ENCODE measurements at places on chromosomes 1 and 21.

GRCh38 chr1:154213274-154213673 lies 7.1 kb upstream of the CFAP141 start:
- DNase-seq: no peak

- DNase-seq: no peak
Measured at GRCh38 chr1:149967041-149967440, 30.4 kb upstream of the MTMR11 start.

GRCh38 chr1:161484613-161485012 lies 20.6 kb upstream of the FCGR2A start:
- no peak for DNase-seq

DNA sequence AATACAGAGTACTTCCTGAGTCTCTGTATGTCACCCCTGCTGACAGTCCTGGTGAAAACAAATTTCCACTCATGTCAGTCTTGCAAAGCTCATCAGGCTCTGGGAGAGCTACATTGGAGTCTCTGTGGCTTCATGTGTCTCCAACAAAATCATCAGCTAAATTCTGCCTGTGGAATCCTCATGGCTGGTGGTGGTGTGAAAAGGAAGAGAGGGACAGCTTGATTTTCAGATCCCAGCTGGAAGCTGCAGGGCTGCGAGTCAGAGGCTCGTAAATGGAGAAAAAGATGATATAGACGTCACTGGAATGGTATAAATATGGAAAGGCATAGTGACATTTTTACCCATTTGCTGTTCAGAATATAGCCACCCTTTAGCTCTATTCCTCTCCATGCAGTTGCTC lies 150.2 kb downstream of the ASTN1 start:
- DNase-seq: no peak

DNA sequence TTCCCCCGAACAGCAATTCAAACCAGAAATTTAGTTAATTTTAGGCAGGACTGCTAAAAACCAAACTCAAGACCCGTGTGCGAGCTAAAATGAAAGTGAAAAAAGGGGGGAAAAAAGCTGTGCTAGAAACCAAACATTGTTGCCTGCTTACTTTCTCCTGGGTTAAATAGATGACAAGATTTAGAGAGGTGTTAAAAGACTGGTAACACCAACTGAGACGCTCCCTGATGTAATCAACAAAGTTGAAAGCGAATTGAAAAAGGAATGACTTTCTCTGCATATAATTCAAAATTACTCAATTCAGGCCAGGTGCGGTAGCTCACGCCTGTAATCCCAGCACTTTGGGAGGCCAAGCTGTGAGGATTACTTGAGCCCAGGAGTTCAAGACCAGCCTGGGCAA lies 6.8 kb downstream of the CDCA8 start:
- DNase-seq: no peak

GRCh38 chr1:66996018-66996682 lies 57.8 kb downstream of the SLC35D1 start:
- DNase-seq: peak; percentile 85
